ENCODE measurements at places on chromosomes 5 and 9.

DNA sequence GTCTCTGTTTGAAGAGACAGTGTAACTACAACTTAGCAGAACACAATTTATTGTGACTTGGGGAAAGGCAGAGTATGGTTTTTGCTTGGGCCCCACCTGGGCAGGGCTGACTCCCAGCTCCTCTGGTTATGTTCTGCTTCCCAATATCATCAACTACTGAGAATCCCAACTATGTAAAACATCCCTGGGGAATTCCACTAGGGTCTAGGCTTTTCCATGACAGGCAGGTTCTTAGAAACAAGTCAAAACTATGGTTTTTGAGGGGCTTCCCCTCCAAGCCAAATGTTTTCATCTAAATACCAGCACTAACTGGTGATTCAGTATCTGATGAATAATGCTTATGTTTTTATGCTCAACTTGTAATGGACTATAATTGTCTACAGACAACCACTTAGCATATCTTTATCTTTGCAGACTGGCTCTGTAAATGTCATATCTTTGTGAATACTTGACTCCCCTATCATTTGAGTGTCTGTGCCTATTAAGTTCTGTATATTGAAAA lies 409.5 kb downstream of the PDE4D start:
- DNase-seq, result no peak

- no peak for DNase-seq
Measured at GRCh38 chr5:58044166-58044565, 415.7 kb downstream of the PLK2 start.

DNA sequence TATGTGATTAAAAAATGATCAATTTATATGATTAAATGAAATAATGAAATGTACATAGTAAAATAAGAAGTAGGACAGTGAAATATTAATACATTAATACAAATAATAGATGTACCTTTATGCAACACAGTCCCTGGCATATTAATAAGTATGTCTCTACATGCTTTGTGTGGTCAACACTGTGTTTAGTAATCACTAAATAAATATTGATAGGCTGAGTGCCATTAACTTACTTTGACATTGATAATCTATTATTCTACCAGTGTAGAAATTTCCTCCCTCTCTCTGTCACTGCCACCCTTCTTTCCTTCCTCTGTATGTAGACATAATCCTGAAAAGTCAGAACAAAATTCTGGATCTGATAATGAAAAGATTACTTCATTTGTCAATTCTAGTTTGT lies 43.7 kb downstream of the RNF180 start:
- no peak for DNase-seq

DNA sequence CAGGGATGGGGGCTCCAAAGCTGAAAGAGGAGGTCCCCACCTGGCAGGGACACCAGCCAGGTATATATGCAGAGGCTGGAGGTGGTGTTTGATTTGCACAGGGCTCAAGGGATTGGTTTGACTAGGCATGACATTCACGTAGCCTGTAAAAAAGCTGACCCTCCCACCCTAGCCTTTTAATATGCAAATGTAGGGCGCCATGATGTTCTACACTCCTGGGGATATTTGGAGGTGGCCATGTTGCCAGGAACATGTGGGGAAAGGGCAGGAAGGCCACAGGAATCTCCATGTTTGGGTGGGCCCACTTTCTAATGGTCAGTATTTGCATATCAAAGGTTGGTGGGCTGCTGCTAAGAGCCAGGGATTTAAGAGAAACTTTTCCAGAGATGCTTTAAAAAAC lies 12.0 kb upstream of the THG1L start:
- DNase-seq, result no peak

- DNase-seq, result no peak
Measured at GRCh38 chr5:16564248-16564867, 52.4 kb downstream of the RETREG1 start.

DNA sequence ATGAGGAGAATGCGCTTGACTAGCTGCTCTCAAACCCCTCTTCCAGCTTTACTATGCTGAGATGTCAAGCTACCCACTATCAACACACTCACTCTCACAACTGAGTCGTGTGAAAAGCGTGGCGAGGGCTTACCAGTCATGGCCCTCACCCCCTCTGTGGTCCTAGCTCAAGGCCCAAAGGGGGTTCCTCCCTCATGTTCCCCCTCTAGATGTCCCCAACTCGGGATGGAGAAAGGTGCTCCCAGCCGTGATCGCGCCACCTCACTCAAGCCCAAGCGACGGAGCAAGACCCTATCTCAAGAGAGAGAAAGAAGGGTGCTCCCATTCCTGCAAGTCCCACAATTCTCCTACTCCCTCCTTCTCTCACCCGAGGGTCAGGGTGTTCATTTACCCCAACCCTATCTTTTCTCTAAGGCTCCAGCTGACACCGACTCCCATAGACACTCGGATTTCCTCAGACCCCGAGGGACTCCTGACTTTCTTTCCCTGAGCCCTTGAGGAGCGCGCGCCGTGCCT lies 559 bp downstream of the SLC38A9 start:
- DNase-seq, result no peak

DNA sequence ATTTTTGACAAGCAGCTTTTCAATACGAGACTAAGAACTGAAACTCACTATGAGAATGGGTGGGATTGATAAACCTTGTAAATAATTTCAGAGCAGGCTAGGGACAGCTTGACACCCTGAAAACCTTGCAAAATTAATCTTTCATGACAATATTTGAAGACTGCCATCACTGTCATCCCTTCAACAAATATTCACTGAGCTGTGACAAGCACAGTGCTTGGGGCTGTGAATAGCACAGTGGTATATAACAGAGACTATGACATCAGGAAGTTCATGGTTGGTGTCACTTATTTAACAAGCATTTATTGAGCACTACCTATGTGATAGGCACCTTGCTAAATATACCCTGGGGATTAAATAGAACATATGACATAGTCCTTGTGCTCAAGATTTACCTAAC lies 741.0 kb upstream of the RIOK2 start:
- DNase-seq, result no peak

- DNase-seq, result no peak
Measured at GRCh38 chr5:145198525-145199260, 636.4 kb downstream of the PRELID2 start.

Data from stimulated activated CD4-positive, alpha-beta T cell treated with anti-CD3 and anti-CD28 coated beads, Interleukin-15, amount 100 ng/mL, for 1 hour (primary cell).